ENCODE measurements at places on chromosomes 4 and X. TPM values are rescaled to one million over a fixed set of nuclear protein-coding genes. Genes with fewer than 3 reads are reported as not detected.

SERTM2 gene
- not detected for total RNA-seq

TSPAN7 gene
- total RNA-seq, result 5.2 TPM

CSN1S1 gene
- not detected for total RNA-seq

ITGB1BP2 gene
- 4.6 TPM for total RNA-seq

RAB33A gene
- 0.91 TPM for total RNA-seq

DNA sequence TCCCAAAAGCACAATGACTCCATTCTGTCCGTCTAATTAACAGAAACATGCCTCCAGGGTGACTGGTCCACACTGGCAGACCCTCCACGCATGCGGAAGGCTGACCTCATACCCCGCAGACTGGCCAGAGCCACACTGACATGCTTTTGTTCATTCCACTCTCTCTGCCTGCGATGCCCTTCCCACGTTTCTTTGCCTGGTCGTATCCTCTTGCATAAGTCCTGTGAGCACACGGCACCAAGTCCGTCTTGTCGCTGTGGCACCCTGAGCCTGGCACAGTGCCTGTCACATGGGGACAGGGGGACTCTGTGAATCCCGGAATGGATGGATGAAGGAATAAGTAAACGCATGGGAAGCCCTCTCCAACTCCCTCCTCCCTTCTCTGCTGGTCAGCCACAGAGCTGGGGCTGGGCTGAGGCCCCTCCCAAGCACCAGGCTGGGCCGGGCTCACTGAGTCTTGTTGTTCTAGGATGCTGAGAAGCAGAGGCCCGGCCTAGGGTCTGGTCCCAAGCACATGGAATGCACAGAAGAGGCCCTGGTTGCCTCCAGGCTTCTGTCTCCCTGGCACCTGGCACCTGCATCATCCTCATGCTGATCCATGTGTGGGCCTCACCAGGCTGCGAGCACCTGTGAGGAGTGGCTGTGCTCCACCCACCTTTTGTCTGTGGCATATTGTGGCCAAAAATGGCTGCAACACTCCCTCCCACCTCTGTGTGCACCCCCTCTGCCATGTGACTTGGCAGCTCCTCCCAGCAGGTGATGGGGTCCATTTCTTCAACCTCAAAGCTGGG lies 38.9 kb upstream of the C4orf50 start:
- no peak for DNase-seq

MYOZ2 gene
- total RNA-seq, result 0.13 TPM

VSIG4 gene
- not detected for total RNA-seq

GRCh38 chr4:110638089-110638746 lies 15.3 kb upstream of the PITX2 start:
- no peak for DNase-seq

DCAF8L2 gene
- not detected for total RNA-seq

DNA sequence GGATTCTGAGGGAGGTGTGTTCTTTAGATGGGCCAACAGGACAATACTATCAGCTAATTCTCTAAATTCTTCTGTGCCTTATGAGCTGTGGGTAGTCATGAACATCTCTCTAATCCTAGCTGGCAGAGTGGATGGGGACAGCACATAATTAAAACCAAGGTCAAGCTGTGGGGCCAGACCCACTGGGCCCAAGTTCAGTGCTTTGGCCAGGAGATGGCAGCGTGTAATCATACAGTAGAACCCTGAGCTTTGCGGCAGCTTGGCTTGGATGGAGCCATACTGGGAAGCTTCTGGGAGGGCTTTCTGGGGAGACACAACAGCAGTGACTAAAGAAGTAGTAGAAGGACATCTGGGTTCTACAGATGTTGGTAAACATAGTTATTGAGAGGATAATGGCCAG lies 140.3 kb upstream of the CXCL13 start:
- DNase-seq, result no peak

DNA sequence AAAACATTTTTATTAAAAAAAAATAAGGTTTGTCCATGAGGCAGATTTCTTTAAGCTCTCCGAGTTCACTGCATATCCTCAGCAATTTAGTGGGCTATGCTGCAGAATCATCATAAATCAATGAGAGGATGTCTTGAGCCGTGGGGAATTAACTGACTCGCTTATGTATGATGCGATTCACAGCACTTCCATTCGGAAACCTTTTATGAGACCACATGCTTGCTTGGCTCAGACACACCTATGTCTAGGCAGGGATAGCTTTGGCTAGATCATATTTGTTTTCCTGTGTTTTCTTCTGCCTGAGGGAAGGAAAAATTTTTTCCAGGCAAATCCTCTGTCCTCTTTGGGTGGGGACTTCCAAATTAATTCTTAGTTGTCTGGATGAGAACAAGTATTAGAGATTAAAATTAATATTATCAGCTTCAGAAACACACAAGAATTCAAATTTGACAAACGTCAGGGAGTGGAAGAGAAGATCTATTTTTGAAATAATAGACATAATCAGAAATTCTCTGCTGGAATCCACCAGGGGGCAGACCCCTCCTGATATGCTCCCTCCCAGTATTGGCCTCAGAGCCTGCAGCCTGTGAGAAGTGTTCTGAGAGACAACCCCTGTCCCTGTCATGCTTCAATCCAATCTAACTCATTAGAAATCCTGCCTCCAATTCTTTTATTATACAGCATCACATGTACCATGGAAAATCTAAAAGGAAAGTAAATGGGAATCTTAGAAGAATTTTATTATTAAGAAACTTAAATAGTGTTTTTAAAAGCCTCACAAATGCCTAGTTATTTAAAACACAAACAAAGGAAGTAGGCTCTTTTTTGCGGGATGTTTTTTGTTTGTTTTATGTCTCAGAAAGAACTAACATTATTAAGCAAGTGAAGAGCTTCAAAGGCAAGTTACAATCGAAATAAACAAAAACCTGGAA lies 345.1 kb upstream of the TACR3 start:
- peak; percentile 4 for DNase-seq

DNA sequence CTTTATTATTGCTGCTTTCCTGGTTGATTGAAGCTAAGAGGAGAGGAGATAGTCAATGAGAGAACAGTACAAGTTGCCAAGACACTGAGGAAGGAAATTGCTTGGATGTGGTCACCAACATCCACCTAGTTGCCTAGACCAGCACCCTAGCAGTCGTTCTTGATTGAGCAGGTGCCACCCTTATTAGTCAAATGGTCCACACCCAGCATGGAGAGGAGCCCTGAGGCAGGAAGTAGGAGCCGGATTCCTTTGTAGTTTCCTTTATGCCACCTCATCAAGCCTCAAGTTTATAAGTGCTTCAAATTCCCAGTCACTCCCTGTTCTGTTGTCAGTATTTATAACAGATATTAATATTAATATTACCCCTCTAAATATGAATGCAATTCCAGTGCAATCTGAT lies 19.1 kb downstream of the PAGE2 start:
- DNase-seq, result no peak

DNA sequence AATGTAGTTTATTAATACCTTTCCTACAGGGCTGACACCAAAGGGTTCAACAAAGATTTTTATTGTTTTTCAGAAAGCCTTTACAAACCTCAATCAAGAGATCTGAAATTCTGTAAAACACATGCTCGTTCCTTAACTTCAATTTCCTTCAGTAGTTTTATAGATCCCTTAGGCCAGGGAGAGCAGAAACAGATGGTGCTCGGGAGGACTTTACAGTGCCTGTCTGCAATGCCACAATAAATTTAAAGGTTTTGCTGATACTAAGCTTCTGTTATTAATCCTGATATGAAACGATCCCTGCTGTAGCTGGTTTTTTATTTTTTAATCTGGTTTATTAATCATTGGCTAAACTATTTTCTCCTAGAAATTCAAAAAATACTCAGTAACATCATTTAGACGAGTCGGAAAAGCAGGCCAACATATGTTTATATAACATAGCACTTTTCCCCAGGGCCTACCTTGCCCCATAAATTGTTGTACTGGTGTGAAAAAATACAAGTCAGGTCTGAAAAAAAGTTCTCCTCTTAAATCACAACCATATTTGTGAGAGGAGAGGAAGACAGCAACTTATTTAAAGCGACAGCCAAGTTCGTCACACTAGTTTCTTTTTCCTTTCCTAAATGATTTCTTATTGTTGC lies 39.8 kb downstream of the SHISA3 start:
- no peak for DNase-seq

DNA sequence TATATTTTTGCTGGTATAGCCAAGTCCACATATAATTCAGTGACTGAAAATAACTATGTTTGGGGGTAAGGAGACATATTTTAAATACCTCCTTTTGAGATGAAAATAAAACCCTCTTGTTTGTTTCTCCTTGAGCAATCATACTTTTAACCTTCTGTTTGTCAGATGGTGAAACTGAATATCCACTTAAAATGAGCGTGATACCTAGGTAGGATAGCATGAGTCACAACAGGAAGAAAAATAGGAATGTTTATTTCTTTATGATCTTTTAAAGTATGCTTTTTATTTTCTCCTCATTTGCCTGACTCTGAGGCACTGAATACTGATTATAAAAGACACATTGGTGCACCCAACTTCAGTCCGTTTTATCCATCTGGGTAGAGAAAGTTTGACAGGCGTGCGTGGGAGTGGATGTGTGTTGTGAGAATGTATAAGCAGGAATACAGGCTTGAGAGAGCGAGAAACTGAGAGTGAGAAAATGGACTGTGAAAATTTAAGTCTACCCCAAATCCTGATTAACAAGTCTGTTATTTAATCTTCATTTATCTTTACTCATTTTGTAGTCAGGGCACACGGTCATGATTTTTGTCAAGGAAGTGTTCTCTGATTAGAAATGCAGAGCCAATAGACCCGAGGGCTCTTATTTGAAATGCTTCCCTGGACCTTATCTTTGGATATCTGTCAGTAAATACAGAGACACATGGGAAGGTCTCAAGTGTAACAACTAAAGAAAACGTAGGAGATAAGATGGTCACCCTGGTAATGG lies 62.1 kb upstream of the ANTXR2 start:
- peak; percentile 29 for DNase-seq

DMP1 gene
- total RNA-seq, result not detected

CT45A5 gene
- not detected for total RNA-seq

DNA sequence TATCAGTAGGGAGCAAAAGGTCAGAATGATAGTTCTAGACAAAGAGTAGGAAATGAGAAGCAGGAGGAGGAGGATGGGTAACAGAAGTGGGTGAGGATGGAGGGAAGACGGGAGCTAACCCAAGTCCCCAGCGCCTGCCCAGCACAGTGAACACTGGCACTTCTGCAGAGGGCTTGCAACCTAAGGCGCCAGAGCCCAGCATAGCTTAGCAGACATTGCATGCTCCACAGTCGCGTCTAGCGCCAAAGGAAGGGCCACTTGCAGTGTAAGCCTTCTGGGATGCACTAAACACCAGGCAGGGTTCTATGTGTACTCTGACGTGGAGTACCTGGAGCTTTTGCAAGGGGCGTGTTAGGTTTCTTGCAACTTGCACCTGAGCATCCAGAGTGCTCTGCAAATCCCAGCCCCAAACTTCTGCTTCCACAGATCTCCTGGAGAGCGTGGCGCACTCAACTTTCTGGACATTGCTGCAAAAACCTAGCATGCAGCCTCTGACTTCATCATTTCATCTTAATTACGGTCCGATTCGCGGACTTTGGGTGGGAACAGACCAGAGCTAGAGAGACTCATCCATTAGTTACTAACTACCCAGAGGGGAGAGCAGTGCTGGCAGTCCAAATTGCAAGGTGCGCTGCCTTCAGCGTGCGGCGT lies 46.5 kb upstream of the NKAP start:
- DNase-seq, result no peak

- DNase-seq, result no peak
Observed at GRCh38 chr4:142402156-142402555, 443.9 kb downstream of the INPP4B start.

RASL11B gene
- not detected for total RNA-seq

GNRHR gene
- total RNA-seq, result not detected

DNA sequence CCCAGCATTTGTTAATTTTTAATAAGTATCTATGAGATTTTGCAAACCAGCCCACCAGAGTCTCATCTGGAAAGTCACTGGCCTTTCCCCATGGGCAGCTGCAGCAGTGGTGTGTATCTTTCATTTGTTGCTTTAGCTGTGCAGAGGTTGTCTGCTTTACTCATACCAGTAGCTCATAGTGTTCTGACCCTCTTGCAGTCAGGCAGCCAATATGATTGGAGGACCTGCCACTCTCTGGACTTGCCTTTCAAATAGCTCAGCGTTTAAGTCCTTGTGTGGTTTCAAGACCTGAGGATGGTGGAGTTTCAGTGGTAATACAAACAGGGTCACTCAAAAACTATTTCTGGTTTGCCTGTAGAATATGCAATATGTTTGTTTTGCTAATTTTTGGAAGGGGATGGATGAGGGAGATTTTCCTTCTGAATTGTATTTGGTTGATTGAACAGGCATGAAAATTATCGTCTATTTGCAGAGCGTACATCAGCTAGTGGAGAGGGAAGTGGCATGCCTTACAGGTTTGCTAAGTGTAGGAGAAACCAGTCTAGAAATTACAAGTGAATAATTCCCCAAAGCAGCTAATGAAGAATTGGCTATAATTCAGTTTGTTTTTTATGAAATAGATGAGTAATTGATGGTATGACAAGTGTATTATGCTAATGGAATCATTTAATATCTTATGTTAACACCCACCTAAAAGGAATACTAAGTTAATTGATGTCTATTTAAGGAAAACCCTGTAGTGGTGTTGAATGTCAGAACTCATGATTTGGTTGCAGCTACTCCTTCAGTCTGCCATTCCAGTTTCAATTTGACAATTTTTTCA lies 8.9 kb downstream of the POLA1 start:
- DNase-seq, result no peak

CTAG2 gene
- total RNA-seq, result not detected

LEF1 gene
- total RNA-seq, result 0.46 TPM

- DNase-seq, result no peak
Observed at GRCh38 chr4:2935762-2936743, 27.2 kb downstream of the NOP14 start.

PAGE1 gene
- not detected for total RNA-seq

- DNase-seq, result no peak
Observed at GRCh38 chrX:149036086-149036485, 469.0 kb downstream of the IDS start.

DCAF12L2 gene
- not detected for total RNA-seq

JCHAIN gene
- not detected for total RNA-seq

DNA sequence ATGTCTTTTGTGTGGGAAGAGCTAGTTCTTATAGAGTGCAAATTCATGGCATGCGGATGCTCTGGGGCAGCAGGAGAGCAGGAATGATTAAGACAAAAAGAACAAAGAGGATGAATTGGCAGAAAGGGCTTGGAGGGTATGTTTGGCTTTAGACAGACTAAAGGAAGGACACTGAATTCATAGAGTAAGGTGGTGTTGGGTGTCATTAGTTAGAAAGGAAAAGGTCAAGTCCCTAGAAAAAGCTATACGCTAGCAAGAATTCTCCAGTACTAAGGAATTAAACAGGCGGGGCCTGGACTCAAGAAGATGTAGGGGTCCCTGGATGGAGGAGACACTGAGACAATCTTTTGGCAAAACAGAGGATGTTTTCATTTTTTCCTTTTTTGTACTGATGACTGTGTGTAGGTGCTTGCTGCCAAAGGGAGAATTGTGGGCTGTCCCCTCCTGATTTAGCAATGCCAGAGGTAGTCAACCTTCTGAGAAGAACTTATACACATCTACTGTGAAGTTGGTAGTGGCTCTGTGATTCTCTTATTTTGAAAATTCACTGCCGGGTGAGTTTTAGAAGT lies 391.0 kb downstream of the SPRY1 start:
- DNase-seq, result no peak

SOWAHD gene
- total RNA-seq, result not detected

All from endothelial cell of umbilical vein (primary cell).